Activated CD4-positive, alpha-beta T cell treated with anti-CD3 and anti-CD28 coated beads, Interleukin-2, amount 50 U/mL, for 48 hours (primary cell): ENCODE measurements at places on chromosomes 5 and 9.

DNA sequence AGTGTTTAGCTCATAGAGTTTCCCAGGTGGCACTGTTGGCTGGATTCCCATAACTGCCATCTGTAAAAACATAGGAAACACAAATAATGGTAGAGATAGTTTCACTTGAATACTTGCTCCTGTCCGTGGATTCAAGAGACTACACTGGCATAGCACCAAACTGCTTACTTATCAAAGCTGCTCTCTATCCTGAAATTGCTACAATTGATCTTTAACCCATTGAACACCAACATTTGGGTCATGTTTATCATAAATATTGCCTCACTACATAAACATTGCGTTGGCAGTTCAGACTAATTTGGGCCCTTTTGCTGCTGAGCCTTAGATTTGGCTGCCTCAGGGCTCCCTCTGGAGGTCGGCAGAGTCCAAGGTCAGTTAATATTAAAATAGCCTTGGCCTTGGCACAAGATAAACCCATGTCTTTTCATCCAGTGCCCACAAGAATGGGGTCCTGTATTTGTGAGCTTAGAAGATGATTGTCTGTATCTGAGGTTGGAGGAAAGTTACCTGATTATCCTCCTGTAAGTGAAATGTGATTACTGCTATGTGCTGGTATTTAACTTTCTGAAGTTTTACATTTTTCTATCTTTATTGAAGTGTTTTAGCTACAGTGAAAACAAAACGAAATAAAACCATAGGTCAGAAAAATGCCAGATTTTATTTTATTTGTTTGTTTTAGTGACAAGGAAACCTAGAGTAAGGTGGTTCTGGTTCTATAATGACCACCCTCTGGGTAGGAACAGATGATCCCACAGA, 4.0 kb upstream of the RANBP3L start:
- DNase-seq = peak; percentile 16

DNA sequence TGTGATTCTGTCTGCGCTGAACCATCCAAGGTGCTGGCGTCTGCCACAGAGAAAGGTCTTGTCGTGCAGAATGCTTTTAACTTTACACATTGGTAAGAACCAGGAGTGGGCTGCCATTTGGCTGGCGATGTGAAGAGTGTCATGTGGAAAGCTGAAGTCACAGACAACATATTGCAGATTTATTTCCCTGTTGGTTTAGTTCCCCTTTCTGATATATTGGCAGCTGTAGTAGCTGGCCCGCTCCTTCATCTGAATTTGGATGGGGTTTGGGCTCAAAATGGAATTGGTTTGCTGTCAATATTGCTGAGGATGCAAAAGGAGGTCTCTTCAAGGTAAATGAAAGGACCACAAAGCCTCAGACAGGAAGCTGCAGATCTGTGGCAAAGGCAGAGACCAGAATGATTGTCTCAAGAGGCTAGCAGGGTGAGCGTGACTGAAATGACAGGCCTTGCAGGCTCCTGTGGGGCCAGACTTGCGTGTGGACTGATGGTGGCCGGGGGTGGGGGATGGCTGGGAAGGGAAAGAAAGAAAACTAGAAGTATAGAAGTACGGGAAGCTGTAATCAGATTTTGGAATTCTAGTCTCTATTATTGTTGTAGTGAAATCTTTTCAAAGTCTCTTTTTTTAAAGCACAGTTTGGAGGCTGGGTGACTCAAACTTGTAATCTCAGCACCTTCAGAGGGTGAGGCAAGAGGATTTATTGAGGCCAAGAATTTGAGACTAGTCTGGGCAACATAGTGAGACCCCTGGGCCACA, 25.1 kb upstream of the CD180 start:
- DNase-seq = peak; percentile 35

- no peak for DNase-seq
These were observed 1709.6 kb upstream of the WWC1 start for GRCh38 chr5:166581826-166582225.

DNA sequence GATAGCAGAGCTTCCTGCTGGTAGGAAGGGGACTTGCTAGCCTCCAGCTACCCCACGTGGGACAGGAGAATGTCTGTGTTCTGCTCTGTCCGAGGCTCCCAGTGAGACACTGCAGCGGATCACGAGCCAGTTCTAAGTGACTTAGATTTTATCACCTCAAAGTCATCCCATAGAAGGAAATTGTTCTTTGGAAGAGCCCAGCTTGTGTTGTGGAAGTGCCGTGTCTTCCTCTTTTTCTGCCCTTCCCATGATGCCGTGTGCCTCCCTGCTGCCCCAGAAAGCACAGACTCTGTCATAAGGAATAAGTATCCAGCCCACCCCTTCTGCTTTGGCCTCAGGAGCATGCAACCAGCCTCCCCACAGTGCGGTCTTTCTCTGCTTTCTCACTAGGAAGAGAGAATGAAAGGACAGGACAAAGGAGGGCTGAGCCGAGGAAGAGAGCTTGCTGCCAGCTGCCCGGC, 35.6 kb downstream of the RUFY1 start:
- no peak for DNase-seq

- no peak for DNase-seq
These were observed 177.6 kb upstream of the IER5L start for GRCh38 chr9:129355631-129356030.

- DNase-seq = no peak
These were observed 130.5 kb upstream of the ITGA1 start for GRCh38 chr5:52657247-52657645.

DNA sequence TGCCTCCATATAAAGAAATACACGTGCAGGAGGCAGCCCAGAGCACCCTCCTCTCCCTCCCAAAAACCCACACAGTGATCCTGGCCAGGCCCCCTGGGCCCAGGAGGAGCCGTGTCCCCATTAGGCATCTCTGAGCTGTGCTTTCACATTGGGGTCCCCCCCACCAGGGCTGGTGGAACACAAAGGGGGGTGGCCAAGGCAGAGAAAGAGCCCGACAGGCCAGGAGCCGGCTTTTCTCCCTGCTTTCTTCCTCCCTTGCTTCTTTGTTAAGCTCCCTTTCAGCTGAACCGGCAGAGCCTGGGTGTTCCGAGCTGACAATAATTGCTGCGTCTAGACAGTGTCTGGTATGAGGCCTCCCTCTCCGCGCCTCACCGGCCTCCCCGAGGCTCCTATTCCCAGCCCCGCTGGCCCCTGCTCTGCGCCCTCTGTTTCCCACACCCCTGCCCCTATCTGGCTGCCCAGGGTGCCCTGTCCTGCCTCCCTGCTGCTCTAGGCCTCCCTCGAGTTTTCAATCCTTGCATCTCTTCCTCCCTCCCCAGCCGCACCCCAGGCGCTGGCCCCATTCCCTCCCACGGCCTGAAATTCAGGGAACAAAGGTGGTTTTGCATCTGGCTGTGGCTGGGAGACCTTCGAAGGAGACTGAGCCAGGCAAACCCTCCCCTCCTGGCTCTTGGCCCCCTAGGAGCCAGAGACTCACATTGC, 120.6 kb downstream of the C9orf50 start:
- DNase-seq = no peak
